ENCODE measurements at places on chromosomes 5 and 9. TPM values are rescaled to one million over a fixed set of nuclear protein-coding genes. Genes with fewer than 3 reads are reported as not detected.

DNA sequence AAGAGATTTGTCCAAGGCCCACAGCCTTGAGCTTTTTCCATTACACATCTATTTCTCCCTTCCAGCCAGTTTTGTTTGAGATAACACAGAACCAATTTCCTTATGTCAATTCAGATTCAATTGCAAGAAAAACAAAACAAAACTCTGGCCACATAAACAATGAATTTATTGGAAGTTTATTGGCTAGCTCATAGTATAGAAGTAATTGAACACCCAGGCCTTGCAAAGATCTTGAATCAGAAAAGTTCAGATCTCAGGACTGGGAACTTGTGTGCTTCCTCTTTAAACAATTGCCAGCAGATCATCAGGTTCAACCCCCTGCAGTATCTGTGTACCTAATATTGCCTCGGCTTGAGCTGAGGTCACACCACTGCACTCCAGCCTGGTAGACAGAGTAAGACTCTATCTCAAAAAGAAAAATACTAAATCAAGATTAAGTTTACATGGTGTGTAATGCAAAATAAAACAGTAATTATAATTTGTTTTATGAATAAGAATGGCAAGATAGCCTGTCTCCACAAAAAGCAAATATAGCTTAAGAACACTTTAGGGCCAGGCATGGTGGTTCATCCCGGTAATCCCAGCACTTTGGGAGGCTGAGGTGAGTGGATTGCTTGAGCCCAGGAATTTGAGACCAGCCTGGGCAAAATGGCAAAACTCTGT is 4.1 kb upstream of the ZCCHC10 start:
- no peaks in the 10 kb centered on the region for H3K27me3 ChIP-seq
- no peaks in the 10 kb centered on the region for H3K36me3 ChIP-seq
- no peak overlapping the region for H3K27ac ChIP-seq
- H3K4me1 ChIP-seq: peaks cover 5% of the 10 kb centered on the region

The FGFR4 gene
- 20.7 TPM for total RNA-seq

- no peak for DNase-seq
- no peaks in the 10 kb centered on the region for H3K4me1 ChIP-seq
- H3K36me3 ChIP-seq: no peaks in the 10 kb centered on the region
- no peak overlapping the region for H3K27ac ChIP-seq
Measured at GRCh38 chr9:94685359-94685758, 41.1 kb upstream of the AOPEP start.

DNA sequence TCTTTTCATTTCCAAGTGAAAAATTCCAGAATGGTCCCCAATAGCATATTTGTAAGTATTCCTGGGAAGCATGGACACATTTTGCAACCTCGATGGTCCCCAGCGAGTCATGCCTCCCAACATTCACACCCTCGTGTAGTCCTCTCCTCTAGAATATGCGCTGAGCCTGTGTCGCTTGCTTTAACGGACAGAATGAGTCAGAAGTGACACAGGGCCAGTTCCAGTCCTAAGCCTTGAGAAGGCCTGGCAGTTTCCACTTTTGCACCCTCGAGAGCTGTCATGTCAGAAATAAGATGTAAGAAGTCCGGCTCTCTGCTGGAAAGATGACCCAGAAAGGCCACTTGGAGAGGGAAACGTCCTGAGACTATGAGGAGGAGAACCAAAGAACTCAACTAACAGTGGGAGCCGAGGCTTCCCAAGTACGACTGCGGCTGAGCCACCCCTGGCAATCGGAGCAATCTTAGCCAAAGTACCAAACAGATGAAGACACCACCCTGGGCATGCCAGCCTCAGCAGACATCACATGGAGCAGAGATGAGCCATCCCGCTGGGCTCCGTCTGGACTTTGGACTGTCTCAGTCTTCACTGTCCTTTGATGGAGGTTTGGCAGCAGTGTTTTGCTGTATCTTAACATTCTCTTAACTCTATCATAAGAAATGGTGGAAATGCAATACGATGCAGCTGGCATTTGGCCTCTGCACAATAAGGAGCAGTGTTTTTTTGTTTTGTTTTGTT is 42.6 kb upstream of the GFPT2 start:
- H3K36me3 ChIP-seq: no peaks in the 10 kb centered on the region
- DNase-seq: peak; percentile 4
- no peak overlapping the region for H3K27ac ChIP-seq
- H3K4me3 ChIP-seq: no peak overlapping the region

DNA sequence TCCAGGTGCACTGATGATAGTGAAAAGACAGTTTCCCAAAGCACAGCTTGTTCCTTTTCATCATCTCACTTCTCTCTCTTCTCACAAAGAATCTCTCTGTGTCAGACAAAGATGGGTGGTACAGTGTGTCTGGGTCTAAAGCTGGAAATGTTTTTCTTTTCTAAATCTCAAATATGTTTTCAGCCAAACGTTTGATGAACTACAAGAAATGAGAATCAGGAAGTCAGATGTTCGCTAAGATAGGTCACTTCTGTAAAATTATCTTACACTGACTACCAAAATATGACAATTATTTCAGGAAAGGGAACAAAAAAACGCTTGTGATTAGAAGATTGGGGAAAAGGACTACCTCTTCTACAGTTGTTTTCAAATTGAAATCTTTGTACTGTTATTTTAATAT is 708.8 kb downstream of the PTPRD start:
- H3K27me3 ChIP-seq: no peaks in the 10 kb centered on the region
- DNase-seq: no peak
- H3K36me3 ChIP-seq: no peaks in the 10 kb centered on the region
- no peak overlapping the region for H3K27ac ChIP-seq
- H3K4me3 ChIP-seq: no peak overlapping the region

The WDR38 gene
- total RNA-seq: not detected

The CD14 gene
- total RNA-seq: 180 TPM

DNA sequence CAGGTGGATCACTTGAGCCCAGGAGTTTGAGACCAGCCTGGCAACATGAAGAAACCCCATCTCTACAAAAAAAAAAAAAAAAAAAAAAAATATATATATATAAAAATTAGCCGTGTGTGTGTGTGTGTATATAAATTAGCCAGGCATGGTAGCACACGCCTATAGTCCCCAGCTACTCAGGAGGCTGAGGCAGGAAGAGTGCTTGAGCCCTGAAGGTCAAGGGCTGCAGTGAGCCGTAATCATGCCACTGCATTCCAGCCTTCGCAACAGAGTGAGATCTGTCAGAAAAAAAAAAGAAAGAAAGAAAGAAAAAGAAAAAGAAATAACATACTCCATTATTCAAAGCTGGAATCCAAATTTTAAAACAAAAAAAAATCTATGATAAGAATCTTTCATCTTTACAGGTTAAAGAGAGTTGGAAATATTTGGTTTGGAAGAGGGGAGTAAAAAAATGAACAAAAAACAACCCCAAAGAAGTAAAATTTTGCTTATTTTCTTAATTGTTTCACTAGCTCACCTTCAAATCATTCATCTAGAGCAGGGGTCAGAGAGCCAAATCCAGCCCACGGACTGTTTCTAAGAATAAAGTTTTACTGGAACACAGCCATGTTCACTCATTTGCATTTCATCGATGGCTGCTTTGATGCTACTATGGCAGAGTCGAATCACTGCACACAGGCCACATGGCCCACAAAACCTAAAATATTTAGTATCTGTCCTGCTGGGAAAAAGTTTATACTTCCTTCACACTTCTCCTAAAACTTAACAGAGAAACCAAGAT is 109.9 kb downstream of the DROSHA start:
- H3K36me3 ChIP-seq: no peaks in the 10 kb centered on the region
- H3K27ac ChIP-seq: no peak overlapping the region
- H3K27me3 ChIP-seq: no peaks in the 10 kb centered on the region

The GDF9 gene
- 1.4 TPM for total RNA-seq

- H3K4me3 ChIP-seq: no peak overlapping the region
- H3K36me3 ChIP-seq: no peaks in the 10 kb centered on the region
- H3K27me3 ChIP-seq: no peaks in the 10 kb centered on the region
- no peaks in the 10 kb centered on the region for H3K4me1 ChIP-seq
- H3K27ac ChIP-seq: no peak overlapping the region
Measured at GRCh38 chr5:153900703-153901395, 137.9 kb downstream of the FAM114A2 start.

DNA sequence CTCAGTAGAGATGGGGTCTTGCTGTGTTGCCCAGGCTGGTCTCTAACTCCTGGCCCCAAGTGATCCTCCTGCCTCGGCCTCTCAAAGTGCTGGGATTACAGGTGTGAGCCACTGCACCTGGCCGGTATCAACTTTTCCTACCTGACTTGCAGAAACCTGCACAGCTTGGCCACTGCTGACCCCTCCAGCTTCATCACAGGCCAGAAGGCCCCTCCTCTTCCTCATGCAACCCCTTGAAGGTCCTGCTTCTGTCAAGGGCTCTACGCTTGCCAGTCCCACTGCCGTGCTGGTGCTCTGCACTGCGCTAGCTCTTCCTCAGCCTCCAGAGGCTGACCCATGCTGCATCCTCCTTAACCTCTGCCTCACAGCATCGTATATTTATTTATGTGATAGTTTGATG is 32.5 kb upstream of the RNU6ATAC start:
- peak; percentile 1 for DNase-seq
- H3K4me3 ChIP-seq: no peak overlapping the region
- no peak overlapping the region for H3K27ac ChIP-seq
- no peaks in the 10 kb centered on the region for H3K27me3 ChIP-seq

GRCh38 chr9:8784838-8785237 is 985.3 kb upstream of the DMAC1 start:
- peaks cover 9% of the 10 kb centered on the region for H3K4me1 ChIP-seq
- H3K27me3 ChIP-seq: no peaks in the 10 kb centered on the region
- no peak overlapping the region for H3K27ac ChIP-seq
- no peaks in the 10 kb centered on the region for H3K36me3 ChIP-seq
- H3K4me3 ChIP-seq: no peak overlapping the region

DNA sequence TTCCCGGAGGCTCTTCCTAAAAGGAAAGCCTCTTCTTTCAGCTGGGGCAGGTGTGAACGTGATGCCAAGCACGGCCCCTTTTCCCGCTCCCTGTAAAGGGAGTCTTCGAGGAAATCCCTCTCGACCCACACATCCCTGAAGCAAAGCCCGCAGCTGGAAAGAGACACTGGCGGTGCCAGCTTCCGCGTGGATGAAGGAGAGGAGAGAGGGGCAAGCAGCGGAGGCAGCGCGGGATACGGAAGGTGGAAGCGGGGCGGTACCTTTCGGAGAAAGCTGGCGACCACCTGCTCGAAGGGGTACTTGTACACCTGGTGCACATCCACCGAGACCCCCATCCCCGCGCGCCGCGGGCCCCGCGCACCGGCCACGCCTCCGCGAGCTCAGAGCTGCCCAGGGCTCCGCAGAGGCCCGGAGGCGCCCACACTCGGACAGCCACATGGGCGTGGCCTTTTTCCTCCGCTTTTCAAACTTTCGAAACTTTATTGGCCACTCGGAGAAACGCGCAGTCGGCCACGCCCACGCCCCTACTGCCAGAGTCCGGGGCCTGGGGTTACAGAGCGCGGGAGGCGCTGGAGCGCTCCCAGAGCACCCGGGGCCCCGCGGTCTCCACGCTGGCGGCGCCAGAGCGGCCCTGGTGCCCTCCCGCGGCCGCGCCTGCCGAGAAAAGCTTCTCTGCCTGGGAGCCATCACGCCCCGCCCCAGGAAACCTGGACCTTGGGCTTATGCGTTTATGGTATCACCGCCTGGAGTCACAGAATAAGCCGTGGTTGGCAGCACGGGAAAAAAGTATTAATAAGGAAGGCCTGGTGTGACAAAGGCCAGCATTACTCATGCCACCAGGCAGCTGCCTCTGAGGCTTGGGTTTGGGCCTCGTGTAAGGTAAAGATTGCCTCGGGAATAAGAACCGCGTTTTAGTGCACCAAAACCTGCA is at the start of gene PRELID2:
TSS of gene PRELID2 (minus strand) at position 426 of the 931 bp plus-strand sequence. CDS start at position 335, 91 bp downstream.
- no peaks in the 10 kb centered on the region for H3K36me3 ChIP-seq
- H3K27me3 ChIP-seq: no peaks in the 10 kb centered on the region
- peak within 1 kb of the TSS; percentile 56 for H3K27ac ChIP-seq

DNA sequence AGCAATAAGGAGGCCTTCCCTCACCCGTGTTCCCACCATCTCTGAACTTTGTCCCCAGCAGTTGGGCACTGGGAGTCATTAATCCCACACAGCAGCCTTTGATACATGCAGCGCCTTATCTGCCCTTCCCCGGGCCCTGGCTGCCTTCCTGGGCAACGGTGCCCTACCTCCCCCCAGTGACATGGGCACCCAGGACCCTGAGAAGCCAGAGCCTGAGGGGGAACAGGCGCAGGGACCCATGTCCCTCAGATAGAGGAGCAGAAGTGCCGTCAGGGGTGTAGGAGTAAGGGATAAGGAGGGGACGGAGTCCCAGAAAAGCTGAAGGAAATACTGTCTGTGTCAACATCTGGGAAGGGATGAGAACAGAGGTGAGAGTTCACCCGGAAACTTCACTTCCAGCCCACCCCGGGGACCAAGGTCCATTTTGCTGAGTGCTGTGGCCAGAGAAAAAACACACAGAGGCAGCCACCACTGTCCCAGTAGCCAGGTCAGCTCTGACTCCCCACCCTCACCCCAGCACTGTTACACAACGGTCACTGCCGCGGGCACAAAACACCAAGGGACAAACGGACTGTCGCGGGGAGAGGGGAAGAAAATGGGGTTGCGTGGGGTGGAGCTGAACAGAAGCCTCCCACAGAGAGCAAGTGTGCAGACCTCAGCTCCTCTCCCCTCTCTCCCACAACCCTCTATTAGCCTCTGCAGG is 3.8 kb downstream of the PCDH1 start:
- no peaks in the 10 kb centered on the region for H3K36me3 ChIP-seq
- peaks cover 15% of the 10 kb centered on the region for H3K27me3 ChIP-seq
- no peak for DNase-seq

DNA sequence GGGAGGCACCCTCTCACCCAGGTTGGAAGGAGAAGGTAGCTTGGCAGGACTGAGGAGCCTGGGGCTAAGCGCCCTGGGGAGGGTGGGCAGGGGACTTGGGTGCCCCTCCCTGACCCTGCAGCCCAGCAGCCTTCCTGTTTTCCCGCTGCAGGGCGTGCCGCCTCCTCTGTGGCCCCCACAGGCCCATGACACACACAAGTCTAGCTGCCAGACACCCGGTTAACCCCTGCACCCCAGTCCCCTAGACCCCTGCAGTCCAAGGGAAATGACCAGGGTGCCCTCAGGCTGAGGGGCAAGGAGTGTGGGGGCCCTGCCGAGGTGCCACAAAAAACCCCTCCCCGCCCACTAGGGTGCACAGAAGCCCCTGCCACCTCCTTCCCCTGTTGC is 33.0 kb downstream of the GOLGA2 start:
- H3K4me3 ChIP-seq: no peak overlapping the region
- no peaks in the 10 kb centered on the region for H3K27me3 ChIP-seq
- no peaks in the 10 kb centered on the region for H3K36me3 ChIP-seq
- DNase-seq: no peak
